NCI-H2171 (cell line): ENCODE measurements at places on chromosomes 1 and 21.
A peak's percentile ranks its signal among the peaks of the same experiment; 100 is the strongest.

DNA sequence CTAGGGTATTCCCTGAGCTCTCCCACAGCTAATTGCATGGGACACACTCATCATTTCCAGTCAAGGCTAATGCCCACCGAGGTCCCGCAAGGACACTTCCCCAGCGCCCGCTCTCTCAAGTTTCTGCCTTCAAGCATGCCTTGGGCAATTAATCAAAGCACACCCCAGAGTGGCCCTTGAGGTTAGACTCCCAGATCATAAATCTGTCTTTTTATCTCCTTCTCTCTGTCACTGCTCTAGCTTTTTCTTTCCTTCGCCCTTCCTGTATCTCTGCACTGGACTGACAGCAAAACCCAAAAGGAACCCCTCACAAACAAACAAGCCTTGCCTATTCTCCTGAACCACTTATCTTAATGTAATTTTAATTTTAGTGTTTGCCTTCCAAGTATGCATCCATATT, 7.9 kb upstream of the EXOSC10 start:
- DNase-seq: no peak

DNA sequence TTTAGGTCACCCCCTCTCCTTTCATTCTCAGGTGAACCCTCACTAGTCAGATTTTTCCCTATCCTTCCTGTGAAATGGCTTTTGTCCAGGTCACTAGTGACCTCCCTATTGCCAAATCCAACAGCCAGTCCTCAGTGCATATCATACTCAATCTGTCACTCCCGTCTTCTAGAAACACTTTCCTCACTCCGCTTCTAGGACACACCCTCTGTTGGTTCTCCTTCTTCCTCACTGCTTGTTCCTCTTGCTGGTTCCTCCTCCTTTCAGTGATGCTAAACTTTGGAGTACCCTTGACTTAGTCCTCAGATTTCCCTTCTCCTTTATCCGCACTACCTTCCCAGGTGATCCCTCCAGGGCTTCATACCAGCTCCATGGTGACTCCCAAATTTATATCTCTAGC, 94.3 kb downstream of the RNF220 start:
- DNase-seq: no peak

DNA sequence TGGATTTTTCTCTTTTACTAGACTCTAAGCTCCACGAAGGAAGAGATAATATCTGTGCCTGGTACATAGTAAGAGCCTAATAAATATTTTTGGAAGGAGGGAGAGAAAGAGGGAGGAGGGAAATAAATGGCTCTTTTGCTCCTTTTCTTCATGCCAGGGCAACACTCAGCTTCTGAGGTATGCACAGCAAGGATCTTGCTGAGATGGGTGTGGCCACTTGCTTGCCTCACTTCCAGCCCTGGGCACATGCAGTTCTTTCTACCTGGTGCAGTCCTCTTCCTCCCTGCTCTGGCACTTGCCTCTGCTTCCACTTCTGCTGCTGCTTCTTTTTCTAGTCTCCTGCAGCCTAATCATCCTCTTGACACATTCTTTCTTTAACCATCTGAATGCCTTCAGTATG, 148.1 kb downstream of the FGGY start:
- no peak for DNase-seq

DNA sequence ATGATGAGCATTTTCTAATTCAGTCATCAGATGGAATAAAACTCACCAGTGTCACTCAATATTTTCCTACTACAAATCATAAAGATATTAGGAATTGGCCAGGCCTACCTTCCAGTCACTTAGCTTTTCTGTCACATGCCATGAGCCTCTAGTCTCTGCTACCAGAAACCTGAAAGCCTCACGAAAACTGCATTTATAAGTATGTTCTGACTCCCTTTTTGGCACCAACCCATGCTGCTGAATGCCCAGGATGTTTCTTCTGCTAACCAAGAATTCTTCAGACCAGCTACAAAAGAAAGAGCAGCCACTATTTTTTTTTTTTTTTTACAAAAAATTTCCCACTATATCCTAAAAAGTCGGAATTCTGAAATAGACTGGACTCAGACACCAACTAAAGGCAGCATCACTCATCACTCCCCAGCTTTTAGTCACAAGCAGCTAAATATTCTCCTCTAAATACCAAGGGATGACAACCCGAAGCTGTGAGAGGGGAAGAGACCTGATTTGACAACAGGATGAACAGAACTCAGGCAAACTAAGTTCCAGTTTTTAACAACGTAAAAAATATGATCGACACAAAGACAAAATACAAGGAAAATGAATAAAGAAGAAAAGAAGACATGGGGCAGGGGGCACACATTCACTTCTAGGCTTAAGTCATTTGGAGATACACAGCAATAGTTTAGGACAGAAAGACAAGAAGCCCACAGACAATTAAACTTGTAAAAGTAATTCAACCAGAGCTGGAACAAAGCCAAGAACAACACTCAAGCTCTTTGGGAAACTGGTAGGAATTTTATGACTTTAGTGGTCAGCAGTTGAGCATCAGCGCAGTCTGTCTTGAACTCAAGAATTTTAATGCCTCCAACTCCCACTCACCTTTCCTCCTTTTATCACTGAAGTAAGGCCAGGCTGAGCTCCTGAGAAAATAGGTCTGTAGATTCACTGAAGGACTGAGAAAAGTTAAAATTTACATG, 1.7 kb downstream of the DCAF8 start:
- peak; percentile 1 for DNase-seq

GRCh38 chr1:94142022-94142421, 21.1 kb upstream of the ABCA4 start:
- DNase-seq: no peak

DNA sequence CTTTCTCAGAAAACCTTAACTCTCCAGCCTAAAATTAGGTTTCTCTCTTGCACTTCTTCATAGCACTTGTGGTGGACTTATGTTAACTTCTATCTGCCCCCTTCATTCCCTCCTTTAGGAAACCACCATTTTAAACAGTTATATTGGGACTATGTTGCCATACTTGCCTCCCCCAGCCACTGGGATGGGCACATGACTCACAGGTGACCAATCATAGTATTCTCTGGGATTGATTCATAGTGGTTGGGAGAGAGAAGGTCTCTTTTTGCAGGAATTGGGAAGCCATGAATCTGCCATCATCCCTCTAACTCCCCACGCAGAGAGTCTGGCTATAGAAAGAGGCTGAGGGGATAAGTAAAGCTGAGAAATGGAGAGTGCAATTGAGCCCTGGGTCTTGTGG, 50.4 kb upstream of the NRDC start:
- DNase-seq: no peak

DNA sequence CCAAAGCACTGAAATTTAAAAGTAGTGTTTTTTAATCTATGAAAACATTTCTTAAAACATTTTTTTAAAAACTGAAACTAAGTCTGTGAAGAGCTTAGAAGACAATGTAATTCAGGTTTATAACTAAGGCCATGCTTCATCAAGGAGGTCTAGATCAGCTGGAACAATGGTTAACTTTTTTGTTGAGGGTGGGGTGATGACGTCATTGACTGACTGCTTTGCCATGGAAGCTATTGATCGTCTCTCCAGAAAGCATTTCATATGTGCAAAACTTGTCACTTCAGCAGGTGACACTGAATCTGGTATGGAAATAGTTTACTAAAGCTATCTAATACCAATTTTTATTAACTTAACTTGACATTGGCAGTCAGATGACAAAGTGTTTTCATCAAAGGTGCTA, 21.0 kb downstream of the RAVER2 start:
- no peak for DNase-seq

DNA sequence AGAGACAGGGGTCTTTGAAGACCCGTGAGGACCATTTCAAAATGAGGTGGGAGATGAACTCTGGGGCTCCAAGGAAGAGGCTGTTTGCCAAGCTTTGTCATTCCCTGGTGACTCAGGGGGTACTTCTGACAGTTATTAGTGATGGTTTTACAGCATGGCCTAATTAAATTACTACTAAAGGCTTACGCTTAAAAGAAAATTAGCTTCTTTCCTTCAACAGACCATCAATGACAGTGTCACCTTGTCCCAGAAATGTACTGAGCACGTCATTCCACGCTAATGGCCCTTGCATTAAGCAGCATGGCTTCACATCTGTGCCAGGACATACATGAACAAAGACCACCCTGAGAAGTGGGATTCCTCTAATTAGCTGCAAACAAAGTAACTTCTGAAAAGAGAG, 5.1 kb upstream of the UTS2 start:
- DNase-seq: no peak

GRCh38 chr1:197437601-197438000, 169.5 kb downstream of the CRB1 start:
- DNase-seq: no peak

DNA sequence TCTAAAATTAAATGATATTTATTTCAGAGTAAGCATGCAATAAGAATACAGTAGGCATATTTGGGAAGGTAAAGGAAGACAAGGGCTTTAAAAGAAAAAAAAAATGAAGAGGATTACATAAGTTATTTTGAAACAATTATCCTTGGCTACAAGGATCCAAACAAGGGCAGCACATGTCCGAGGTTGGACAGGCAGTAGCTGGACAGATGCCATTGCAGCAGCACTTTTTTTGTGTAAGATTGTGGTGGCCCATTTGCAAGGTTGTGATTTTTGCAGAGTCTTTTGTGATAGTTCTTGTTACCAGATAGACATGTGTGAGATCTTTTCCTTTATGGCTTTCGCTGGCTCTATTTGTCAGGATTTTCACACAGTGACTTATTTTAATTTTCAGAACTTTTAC, 89.4 kb upstream of the COG2 start:
- no peak for DNase-seq

DNA sequence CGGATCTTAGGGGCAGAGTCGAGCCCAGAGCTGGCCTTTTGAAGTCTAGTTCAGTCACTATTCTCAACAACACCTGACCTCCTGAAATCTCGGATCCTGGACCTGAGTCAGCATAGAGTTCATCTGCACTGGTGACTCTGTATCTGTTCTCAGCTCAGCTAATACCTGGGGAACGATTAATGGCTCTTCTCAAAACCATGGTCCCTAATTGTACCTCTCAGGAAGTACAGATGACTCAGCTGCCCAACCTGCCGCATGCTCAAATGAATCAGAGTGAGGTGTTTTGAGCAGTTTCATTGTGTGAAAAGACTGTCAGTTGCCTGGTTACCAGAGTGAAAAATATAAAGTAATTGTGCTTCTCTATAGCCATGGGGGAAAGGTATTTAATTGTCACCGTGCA, 89.2 kb downstream of the SLC35F3 start:
- DNase-seq: no peak

- DNase-seq: peak; percentile 26
Observed at GRCh38 chr1:232327899-232328298, 302.0 kb downstream of the SIPA1L2 start.

- no peak for DNase-seq
Observed at GRCh38 chr1:93701629-93702028, 20.0 kb upstream of the BCAR3 start.

- DNase-seq: no peak
Observed at GRCh38 chr1:236143104-236143948, 987 bp downstream of the GPR137B start.

DNA sequence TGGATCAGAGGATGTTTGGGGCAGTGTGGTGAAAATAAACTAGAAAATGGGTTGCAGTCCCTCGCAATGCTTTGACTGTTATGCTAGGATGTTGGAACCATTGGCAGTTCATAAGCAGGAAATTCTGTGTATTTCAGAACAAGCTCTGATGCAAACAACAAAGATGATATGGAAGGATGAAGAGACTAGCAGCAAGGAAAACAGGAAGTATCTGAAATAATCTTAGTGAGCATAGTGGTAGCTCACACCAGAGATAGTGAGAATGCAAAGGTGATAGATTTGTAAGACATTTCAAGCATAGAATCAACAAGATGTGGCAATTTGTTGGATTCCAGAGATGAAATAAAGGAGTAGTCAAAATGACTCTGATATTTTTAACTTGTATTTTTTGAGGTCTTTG, 11.1 kb upstream of the RCC1 start:
- no peak for DNase-seq

DNA sequence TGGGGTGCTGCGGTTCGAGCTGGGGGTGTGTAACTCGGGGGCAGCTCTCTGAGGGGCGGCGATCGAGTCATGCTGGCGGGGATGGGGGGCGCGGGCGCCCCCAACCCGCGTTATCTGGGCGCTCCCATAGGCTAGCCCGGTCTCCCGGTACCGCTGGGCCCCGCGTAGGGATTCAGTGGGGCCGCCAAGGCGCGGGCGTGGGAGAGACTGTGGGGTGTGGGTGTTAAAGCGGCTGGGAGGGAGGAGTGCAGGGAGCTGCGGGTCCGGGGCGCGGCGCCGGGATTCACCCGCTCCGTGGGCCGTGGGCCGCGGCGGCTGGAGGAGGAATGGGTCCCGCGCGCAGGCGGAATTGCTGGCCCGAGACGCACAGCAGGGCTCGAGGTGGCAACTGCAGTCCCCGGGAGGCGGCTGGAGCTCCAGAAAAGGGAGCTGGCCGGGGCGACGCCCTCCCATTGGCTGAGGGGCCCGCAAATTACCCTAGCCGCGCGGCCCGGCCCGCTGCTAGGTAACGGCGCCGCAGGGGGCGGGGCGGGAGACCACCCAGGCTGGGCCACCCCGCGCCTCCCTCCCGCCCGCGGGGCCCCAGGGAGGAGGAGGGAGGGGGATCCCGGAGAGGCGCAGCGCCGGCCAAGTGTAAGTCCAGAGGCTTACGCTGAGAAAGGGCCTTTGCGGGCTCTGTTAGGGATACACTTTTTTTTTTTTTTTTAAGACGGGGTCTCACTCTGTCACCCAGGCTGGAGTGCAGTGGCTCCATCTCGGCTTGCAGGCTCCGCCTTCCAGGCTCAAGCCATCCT, at the start of gene PTCH2:
Gene PTCH2, minus strand, starts transcription at position 392 of the 794 bp plus-strand sequence. Its CDS starts 321 bp downstream, at position 71.
- peak; percentile 91 for DNase-seq

DNA sequence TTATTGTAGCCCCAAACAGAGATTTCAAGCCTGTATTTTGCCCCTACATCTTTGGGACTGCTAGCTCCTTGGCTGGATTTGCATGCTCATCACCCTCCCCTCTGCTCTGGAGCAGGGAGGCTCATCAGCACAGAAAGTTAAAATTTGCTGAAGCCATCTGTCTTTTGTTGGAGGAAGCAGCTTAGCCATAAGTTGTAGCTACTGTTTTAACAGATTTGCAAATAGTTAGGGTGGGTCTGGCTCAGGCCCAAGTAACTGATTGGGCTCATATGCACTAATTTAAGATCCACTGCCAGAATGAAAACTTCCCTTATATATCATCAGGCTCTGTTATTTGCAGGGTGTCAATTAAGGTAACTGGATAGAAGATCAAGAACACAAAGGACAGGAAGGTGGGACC, 307.0 kb downstream of the ZP4 start:
- DNase-seq: no peak

GRCh38 chr1:162951553-162952315, 90.8 kb upstream of the CCDC190 start:
- DNase-seq: no peak

- peak; percentile 1 for DNase-seq
Observed at GRCh38 chr1:245915406-245915805, 591.7 kb downstream of the SMYD3 start.

- DNase-seq: peak; percentile 10
Observed at GRCh38 chr1:43545695-43546387, 15.2 kb downstream of the PTPRF start.
